Mucosa of descending colon (tissue), 3 donors: ENCODE measurements at places on chromosomes 2 and 18.

DNA sequence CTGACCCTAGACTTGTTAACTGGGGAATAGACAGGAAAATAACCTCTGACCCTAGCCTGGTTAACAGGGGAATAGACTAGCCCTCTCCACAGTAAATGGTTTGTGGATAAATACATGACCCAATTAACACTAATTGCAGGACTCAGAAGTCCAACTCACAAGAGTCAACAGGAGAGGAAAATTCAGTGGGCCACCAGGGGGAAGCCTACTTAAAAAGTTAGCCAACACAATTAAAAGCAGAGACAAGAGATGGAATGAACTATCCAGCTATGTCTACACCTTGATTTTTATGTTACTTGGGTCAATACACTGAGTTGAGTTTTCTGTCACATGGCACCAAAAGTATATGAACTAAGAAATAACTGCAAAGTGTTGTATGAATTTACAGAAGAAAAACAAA is 158.8 kb upstream of the SLC39A10 start:
- DNase-seq, result peak; percentile 36

- DNase-seq, result no peak
Measured at GRCh38 chr2:194203898-194204297, 1453.1 kb upstream of the SLC39A10 start.

DNA sequence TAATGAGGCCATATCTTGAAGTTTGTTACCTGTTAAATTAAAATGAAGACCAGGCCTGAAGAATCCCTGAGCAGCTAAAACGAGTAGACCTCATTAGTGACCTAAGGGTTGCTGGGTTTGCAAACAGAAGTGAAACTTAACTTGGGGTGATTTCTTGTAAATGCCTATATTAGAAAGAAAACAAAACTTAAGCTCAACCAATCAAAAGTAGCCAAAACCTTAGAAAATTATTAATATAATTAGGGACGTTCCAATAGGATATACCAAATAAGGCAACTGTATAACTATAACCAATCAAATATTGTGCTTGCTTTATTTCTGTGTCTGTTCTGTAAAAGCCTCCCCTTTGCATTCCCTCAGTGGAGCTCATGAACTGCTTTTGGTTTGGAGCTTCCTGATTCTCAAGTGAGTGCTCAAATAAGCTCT is 137.9 kb upstream of the VRK2 start:
- DNase-seq, result no peak

- DNase-seq, result no peak
Measured at GRCh38 chr2:169709331-169709730, 15.1 kb downstream of the PHOSPHO2 start.

DNA sequence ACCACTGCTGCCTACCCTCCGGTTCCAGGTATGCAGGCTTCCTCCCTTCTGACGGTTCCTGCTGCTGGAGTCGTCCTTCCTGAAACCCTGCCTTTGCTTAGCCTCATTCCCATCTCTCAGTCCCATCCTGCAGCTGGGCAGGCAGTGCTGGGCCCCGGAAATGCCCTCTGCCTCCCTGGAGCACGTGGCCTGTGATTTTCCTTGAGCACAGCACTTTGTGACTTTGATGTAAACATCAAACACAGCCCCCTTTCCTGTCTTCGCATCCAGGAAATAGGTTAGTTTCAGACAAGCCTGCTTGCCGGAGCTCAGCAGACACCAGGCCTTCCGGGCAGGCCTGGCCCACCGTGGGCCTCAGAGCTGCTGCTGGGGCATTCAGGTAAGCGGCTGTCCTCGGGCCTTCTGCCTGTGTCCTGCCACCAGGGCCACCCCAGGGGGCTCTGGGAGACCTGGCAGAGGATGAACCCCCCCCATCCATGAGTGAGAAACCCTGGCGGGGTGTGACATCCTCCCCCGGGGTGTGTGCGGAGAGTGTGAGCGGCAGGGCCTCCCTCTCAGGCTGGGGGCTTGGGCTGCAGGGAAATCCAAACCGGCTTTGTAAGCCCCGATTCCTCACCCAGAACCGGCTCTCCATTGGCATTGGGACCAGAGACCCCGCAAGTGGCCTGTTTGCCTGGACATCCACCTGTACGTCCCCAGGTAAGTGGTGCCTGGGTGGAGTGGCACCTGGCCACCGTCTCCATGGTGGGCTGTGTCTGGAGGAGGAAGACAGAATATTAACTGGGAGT is at the start of gene ZAP70:
ZAP70 (plus strand) TSS at position 281 of the 788 bp plus-strand sequence. CDS start 10,461 bp downstream, outside the sequence.
- DNase-seq, result peak; percentile 36

DNA sequence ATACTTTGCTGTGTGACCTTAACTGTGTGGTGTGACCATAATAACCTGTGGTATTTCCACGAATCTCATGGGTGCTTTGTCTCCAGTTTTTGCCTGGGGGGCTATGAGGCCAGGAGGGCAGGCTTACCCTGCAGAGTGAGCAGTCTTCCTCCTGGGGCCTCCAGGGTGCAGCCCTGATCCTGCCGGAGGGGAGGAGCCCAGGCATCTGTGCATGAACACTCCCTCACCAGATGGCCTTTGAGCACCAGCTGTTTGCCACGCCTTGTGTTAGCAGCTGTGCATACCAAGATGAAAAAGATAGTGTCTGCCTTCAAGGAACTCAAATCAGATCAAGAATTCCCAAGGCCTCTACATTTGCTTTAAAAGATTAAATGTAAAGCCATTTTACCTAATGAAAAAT is 75.0 kb upstream of the RBM44 start:
- DNase-seq, result peak; percentile 92

DNA sequence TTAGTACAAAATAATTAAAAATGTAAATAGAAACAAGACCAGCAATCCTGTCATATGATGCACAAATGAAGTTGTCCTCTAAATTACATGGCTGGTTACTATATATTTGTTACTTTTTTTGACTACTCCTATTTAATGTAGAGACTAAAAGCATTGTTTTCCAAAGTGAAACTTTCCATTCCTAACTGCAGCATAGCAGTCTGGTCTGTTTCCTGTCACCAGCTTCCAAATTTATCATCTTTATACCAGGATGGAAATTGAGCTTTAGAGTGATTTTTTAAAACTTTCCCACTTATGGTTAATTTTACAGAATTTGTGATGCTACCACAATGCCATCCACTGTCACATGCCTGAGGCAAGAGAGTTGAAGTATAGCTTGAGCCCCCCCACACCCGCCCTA is 33.5 kb upstream of the RAB27B start:
- DNase-seq, result no peak

DNA sequence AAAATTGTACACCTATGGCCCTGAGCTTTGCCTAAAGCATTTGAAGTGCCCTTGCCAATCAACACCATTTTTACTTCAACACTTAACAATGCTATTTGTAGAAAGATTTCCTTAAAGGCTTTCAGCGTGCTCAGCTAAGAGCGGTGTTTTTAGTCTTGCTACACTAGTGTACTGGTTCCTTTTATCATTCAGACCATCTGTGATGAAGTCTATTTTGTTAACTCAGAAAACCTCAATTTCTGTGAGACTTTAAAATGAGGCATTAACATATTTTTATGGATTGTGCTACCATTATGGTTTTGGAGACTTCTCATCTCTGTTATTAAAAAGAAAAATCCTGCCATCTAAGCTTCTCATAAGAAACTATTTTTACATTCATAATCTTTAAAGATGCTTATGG is 46.6 kb upstream of the EHBP1 start:
- DNase-seq, result no peak

- no peak for DNase-seq
Measured at GRCh38 chr2:211564441-211564840, 974.2 kb downstream of the ERBB4 start.

GRCh38 chr2:148509288-148509902 is 135.2 kb upstream of the EPC2 start:
- DNase-seq, result peak; percentile 81

DNA sequence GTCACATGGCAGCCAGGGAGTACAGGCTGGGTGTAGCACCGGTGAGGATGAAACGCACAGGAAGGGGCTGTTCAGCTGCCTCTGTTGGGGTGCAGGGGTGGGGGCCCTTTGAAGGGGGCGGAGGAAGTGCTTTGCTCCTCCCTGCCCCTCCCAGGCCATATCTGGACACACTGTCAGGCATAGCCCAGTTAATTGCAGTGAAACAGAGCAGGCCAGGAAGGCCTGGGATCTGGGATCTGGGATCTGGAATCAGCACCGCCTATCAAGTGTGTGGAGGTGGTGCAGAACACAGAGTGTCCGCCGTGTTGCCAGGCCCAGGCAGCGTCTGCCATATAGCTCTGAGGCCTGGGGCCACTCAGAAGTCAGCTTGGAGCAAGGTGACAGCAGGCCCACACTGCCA is 119.3 kb upstream of the MSH2 start:
- no peak for DNase-seq

- no peak for DNase-seq
Measured at GRCh38 chr2:36559221-36559942, 38.6 kb downstream of the FEZ2 start.

- DNase-seq, result peak; percentile 68
Measured at GRCh38 chr2:113406114-113406513, 31.4 kb upstream of the ZNG1B start.

- DNase-seq, result no peak
Measured at GRCh38 chr2:99631700-99632099, 141.9 kb upstream of the REV1 start.

DNA sequence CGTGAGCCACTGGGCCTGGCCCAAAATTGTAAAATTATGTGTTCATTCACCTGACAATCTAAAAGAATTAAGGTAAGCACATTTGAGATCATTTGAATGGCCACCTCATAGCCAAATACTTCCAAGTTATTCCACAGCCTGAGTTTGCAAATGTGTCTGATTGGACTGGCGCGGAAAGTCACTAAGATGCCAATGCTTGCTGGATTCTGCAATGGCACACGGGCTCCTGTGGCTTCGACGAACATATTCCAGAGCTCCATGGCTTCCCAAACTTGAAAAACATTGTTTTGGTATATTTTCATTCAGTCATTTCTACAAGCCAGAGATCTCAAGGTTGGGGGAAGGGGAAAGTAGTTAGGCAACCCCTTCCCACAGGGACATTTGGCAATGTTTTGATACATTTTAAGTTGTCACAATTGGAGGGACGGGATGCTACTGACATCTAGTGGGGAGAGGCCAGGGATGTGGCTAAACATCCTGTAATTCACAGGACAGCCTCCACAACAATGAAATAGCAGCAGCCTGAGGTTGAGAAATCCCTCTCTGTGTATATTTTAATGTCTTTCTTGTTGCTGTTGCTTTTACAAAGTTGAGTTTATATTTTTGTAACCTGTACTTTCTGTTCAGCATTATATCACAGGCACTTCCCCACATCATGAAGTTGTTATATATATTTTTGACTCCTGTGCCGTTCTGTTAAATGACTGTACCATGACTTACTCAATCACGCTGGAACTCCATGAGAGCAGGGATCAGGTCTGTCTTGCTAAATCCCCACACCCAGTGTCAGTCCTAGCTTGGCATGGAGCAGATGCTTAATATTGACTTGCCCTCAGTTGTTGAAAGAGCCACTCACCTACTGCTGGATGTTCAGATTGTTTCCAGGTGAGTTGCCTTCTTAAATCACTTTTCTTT is 56.9 kb downstream of the COL4A4 start:
- DNase-seq, result no peak

GRCh38 chr2:42792087-42792582 is 248 bp downstream of the HAAO start:
- DNase-seq, result peak; percentile 81

- no peak for DNase-seq
Measured at GRCh38 chr18:2448565-2449151, 122.6 kb downstream of the METTL4 start.

- DNase-seq, result no peak
Measured at GRCh38 chr2:10159581-10160131, 37.1 kb downstream of the RRM2 start.

- DNase-seq, result no peak
Measured at GRCh38 chr2:155393406-155393805, 694.9 kb downstream of the KCNJ3 start.

GRCh38 chr2:238551091-238551490 is 124.4 kb downstream of the ASB1 start:
- no peak for DNase-seq

DNA sequence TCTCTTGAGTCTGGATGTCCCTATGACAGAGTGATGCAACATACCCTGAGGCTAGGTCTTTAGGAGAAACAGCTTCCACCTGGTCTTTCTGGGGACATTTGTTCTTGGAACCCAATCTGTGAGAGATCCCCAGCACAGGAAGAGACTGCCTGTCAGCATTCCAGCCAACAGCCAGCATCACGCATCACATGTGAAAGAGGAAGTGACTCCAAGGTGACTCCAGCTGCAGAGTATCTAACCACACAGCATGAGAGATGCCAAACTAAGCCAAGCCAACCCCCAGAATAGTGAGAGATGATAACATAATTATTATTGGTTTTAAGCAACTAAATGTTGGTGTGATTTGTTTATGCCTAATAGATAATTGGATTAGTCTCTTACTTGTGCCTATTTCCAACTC is 35.7 kb downstream of the C18orf63 start:
- no peak for DNase-seq

DNA sequence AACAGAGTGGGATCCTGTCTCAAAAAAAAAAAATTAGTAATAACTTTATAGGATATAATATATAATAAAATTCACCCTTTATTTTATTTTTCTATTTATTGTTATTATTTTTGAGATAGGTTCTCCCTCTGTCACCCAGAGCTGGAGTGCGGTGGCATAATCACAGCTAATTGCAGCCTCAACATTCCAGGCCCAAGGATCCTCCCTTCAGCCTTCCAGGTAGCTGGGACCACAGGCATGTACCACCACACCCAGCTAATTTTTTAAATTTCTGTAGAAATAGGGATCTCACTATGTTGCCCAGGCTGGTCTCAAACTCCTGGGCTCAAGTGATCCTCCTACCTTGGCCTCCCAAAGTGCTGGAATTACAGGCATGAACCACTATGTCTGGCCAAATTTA is 958 bp downstream of the C2orf92 start:
- DNase-seq, result no peak

DNA sequence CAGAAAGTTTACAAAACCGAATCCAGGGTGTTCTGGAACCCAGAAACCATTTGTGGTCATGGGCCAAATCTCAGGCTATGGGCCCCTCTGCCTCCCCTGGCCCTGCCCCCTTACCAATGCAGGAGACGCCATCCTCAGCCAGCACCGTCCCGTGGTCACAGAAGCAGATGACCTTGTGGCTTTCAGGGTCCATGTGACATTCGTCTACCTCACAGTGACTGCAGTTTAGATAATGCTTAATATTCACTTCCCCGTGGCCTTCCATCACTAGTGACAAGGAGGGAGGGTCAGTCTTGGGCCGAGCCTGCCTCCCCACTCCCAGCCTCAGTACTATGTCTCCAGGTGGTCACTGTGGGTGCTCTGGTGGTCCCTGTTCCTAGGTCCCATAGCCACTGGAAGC is 111.6 kb downstream of the CLIP4 start:
- no peak for DNase-seq

DNA sequence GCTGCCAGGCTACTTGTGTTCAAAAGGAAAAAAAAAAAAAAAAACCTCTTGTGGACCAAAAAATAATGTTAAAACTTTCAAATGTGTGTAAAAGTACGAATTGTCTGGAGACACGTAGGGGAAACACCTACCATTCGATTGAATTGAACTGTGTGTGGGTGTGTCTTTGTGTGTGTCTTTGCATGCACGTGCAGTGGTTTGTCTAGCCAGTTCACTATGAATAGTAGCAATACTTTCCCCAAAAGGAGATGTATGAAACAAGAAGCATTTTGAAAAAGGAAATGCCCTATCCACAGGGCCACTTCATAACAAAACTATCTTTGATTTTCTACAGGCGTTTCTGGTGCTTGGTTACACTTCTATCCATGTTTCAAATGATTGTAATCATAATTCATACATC is 186.8 kb downstream of the RPRM start:
- DNase-seq, result no peak
